ENCODE measurements at places on chromosomes 4 and X.

- DNase-seq = no peak
These were observed 470.6 kb upstream of the GALNTL6 start for GRCh38 chr4:171342646-171343045.

DNA sequence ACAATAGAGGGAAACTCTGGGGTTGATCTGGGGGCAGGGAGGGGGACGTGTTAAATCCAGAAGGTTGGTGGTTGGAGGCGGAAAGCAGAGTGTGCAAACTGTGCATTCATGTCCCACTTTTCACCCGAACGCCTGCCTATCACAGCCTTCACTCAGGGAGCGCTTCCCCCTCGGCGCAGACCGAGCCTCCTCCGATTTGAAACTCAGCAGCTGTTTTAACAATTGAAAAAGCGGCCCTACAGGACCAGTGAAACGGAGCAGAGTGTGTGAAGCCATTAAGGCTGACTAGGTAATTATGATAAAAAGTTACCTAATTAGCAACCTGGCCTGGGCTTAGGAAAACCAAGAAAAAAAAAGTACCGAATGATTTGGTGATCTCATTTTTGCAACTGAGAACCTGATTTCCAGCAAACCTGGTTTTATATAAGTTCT lies 685 bp upstream of the NDNF start:
- DNase-seq = no peak

- DNase-seq = no peak
These were observed 81.8 kb upstream of the TEX13A start for GRCh38 chrX:105302246-105302645.

DNA sequence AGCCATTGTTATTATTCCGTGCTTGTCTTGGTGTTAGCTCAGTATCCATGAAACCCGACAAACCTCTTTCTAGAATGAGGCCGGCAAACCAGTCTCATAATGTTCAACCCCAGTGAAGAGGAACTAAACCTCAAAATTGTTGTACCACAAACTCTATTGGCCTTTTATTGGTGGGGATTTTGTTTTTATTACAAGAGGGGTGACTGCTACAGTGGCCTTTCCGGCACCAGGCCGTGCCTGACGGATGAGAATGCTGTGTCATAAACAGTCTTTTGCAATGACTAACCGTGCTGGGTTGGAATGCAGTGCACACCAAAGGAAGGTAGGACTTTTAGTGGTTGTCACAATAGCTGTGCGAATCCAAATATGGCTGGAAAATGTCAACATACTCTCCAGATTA lies 60.8 kb downstream of the SHROOM2 start:
- DNase-seq = no peak

DNA sequence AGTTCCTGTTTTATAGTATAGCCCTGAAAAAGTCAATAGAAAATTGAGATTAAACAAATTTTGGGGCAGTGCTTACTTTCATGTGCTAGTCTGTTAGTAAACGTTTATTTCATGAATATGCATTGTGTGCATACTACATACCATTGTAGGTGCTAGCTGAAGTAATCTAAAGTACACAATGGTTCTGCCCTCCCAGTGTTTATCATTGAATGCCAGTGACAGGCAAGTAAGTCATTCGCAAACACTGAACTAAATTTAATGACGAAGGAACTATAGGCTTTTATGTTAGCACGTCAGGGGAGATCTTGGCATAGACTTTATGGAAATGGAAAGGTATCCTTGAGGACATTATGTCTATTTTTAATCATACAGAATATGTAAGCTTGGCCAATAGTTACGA lies 426.9 kb upstream of the EPHA5 start:
- DNase-seq = no peak

DNA sequence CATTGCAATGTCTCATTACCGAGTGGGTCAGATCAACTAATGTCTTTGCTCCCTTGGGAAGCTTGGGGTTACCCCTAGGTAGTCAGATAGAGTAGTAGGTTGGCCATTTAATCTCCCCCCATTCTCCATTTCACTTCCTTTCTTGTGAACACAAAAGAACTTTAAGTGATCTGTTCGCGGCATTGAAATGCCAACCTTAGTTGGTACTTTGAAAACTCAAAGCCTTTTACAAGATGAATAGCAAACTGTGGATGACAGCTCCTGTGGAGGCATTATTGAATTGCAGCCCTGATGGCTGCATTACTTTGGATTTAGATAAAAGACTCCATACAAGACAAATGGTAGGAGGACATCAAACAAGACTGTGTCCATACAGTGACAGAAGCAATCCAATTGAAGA lies 469.1 kb downstream of the GBA3 start:
- no peak for DNase-seq

DNA sequence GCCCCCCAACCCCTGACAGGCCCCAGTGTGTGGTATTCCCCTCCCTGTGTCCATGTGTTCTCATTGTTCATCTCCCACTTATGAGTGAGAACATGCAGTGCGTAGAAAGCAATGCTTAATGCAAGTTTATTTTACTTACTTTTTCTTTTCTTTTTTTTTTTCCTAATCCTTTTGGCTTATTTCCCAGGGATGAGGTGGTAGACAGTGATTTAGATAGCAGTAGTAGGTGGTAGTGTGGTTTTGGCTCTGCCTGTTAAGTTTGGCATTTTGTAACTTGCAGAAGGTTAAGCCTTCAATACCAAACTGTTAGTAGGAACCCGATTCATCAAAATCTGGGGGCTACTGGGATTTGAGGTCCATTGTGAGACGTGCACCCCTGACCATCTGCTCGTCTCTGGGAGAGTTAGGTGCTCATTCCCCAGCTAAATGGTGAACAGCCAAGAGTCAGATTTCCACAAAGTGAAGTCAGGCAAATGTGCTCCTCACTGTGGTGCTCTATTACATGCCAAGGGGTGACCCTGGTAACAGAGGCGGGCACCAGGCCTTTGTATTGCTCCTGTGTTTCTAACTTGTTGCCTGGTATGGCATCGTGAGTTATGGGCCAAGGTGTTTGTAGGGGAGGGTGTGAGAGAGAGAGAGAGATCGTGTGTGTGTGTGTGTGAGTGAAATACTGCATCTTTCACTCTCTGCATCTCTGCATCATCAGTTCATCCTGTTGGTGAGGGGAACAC lies 70.3 kb downstream of the PHOX2B start:
- no peak for DNase-seq

- DNase-seq = no peak
These were observed 158.9 kb downstream of the KDM6A start for GRCh38 chrX:45031830-45032378.

DNA sequence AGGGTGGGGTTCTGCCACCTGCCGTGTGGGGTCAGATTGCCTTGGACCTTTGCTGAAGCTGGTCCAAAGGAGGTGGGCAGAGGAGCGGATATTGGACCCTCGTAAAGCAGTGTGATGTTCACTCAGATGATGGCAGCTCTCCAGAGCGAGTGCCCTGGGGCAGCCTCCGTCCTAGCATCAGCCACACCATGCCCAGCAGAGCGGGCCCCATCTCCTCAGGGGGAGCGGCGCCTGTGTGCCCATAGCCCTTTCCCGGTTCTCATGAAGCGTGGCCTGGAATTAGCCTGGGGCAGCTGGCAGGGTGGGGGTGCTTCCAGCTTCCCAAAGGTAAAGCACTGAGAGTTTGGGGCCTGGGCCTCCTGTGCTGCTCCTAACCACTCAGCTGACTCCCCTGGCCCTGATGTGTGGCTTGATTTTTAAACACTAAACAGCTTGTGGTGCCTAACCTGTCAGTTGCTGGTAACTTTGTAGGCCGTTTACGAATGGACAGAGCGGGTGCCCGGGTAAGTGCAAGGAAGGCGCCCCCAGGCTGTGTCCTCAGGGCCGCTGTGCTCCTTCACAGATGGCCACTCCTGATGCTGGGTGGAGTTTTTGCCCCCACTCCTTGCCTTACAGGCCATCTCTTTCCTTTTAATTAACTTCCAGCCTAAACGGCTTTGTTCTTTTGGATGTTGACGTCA lies 36.0 kb downstream of the NOP14 start:
- no peak for DNase-seq

GRCh38 chrX:34653811-34654210 lies 3.3 kb downstream of the TMEM47 start:
- no peak for DNase-seq

- peak; percentile 48 for DNase-seq
These were observed 367.0 kb downstream of the BCOR start for GRCh38 chrX:39730662-39731329.

DNA sequence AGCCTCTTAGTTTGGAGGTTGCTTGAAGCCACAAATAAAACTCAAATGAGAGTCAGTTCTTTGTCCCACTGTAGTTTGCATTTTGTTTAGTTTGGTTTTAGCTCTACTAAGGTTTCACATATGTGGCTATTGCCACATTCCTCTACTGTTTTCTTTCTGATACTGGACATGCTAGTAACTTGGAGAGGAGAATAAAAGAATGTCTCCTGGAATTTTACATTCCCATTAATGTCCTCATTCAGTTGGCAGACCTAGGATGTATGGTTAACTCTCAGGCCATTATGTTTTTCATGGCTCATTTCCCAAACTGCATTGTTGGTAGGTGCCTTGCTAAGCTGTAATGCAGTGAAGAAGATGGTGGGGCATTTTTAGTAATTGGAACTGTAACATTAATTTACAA lies 29.9 kb downstream of the UPRT start:
- DNase-seq = no peak

DNA sequence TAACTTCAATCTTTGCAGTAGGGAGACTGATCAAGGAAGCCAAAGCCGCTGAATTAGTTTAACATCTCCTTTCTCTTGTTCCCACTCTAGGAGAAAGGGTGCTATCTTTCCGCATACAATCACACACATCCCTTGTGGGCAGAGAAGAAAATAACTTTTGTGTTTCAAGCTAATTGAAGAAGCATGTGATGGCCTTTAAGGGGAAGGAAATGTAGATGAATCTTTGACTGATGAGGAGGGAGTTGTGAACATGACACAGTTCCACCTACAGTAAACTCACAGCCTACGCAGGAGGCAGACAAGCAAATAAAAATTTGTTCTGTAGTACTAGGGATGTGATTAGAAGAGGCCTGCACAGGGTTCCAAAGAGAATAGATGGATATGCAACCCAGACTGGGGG lies 14.7 kb upstream of the SPATA4 start:
- DNase-seq = no peak

DNA sequence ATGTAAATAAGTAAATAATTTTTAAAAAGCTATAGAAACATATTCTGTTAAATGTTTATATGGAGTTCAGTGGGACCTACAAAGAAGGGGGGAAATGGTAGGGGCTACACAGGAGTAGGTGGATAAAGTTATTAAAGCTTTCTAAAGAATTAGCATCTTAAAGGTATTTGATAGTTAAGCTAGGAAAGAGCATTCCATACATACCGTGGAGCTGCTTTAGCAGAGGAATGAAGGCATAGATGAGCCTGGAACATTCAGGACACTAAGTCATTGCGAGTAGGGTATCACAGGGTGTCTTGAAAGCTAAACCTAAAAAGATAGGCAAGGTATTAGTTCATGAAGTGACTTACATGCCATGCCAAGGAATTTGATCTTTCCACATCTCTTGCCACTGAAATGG lies 60.4 kb downstream of the SLC10A6 start:
- no peak for DNase-seq

GRCh38 chrX:39331082-39331704 lies 529.9 kb downstream of the MID1IP1 start:
- DNase-seq = no peak

DNA sequence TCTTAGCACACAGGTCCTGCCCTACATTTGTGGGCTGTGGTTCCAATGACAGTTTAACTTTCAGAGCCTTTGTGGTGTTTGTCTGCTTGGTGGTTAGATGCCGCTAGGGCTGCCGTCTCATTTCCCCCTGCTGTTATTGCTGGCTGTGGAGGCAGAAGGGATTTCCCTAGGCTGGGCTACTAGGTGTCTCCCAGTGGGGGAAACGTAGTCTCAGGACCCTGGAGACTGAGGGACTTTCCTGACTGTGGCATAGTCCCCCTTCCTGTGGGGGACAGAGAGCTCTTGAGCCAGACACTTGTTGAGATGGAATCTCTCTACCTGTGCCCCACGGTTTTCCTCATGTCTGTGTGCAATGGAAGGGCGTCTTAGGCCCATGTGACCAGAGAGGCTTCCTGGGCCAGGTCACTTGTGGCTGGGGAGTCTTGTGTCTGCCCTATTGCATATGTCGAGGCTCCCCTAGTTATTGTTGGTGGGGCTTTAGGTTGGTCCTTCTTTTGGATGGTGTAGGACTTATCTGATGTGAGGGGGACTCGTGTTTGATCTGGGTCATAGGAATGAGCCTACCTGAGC lies 68.2 kb downstream of the ARHGAP10 start:
- peak; percentile 43 for DNase-seq

DNA sequence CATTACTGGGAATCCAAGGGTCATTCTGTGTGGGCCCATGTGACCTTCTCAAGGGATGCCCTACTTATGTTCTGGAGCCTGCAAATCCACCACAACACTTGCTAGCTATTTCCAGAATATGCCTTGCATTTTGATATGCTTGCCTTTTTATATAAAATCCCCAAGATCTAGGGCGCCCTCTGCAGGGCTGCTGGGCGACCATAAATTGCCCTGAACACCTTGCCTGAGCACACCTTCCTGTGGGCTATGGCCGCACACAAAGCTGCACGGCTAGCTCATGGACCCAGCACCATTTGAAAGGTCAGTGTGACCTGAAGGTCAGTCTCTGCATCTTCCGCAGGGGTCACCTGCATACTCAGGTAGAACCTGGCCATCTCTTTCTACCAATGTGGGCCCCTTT lies 311.7 kb downstream of the NLGN4X start:
- no peak for DNase-seq

GRCh38 chrX:68761086-68761485 lies 67.7 kb upstream of the EFNB1 start:
- DNase-seq = no peak
